ENCODE measurements at places on chromosomes 13 and 19.
A peak's percentile ranks its signal among the peaks of the same experiment; 100 is the strongest.

GRCh38 chr13:113638173-113638746 is 19.7 kb downstream of the ATP4B start:
- no peak for DNase-seq

- no peak for DNase-seq
Measured at GRCh38 chr19:43467730-43468129, 2.3 kb upstream of the LYPD3 start.

DNA sequence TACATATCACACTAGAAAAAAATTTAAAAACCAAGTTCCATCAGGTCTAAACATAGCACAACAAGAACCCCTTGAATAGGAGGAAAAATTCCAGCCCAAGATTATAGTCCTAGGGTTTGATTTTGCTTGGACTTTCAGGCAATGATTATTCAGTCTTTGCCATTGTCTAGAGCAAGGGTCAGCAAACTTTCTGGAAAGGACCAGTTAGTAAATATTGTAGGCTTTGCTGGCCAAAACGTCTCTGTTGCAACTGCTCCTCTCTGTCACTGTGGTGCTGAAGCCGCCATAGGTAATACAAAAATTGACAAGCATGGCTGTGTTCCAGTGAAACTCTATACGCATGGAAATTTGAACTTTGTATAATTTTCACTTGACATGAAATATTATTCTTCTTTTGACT is 95.5 kb upstream of the UBAC2 start:
- DNase-seq = no peak

DNA sequence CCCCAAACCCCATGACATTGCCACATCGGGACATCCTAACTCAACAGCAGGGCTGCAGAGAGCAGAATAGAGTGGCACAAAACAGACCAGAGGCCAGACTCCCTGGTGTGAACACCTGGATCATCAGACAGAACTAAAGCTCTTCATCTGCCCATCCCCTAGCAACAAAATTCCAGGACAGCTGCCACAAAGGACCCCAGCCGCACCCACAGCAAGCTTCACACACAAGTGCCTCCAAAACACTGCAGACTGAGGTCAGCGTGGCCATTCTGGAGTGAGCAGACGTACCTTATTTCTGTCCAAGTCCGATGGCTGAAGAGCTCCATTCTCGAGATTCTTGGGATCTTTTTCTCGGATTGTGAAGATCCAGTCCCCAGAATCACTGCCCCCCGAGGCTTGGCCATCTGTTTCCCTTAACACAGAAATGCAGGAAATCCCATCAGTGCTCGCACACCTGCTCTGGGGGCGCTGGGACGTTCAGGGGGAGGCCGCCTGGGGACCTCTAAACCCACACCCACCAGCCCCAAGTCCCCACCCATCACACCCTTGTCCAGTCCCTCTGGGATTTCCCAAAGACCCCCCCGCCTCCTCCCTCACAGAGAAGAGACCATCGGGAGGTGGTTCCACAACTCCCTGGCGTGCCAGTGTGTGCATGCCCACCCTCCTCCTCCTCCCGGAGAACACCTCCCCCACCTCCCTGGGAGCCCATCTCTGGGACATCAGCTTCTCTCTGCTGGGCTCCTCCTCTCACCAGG is 115.2 kb downstream of the STK24 start:
- no peak for DNase-seq

- DNase-seq = no peak
Measured at GRCh38 chr13:43088093-43088511, 64.7 kb downstream of the DNAJC15 start.

DNA sequence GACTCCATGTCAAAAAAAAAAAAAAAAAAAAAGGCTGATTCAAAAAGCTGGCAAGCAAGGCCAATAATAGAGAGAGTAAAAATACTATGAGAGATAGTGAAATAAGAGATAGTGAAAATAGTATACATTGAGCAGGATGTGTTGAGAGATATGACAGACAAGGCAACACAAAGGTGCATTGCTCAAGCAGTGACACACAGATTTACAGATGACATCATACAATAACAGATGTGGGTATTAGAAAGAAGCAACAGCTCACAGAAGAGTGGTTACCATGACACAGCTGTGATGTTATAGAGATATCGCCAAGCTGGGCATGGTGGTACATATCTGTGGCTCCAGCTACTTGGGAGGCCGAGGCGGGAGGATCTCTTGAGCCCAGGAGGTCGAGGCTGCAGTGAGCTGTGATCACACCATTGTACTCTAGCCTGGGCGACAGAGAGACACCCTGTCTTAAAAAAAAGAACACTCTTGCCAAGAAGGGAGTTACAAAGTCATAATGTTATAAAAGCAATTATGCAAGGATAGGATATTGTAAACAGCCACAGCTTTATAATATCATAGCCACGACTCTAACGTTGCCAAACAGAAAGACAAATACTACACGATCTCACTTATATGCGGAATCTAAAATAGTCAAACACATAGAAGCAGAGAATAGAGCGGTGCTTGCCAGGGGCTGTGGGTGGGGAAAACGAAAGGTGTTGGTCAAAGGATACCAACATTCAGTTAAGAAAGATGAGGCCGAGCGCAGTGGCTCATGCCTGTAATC is 10.3 kb downstream of the TNFSF9 start:
- DNase-seq = no peak

DNA sequence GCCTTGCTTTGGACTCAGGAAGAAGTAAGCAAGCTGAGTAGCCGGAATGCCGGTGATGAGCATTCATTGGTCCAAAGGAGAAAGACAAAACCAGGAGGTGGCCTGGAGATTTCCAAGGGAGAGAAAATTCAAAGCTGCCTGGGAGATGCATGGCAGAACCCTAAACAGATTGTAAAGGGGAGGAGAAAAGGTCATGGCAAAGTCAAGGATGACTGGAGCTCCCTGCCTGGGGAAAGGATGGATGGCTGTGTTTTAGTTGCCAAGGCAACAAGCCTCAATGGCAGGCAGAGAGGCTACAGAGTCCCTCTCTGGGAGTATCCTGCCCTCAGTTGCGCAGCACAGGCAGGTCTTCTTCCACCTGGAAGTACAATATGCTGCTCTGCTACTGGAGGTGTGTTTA is 134.0 kb downstream of the ENOX1 start:
- DNase-seq = no peak

DNA sequence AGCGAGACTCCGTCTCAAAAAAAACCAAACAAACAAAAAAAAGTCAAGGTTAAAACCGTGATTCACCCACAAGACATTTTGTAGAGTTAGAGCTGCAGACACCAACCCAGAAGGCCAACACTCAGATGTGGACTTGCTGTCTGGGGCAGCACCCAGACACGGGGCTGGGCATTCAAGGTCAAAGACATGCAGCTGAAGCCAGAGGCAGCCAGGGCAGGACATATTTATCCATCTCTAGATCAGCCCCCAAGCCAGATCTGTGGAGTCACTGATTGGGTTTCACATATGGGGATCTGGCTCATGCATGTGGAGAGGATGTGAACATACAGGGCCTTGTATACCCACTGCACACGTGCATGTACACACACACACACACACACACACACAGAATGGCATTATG is 3.6 kb downstream of the KLK15 start:
- DNase-seq = no peak

- no peak for DNase-seq
Measured at GRCh38 chr13:99688776-99689175, 187.5 kb downstream of the TM9SF2 start.

GRCh38 chr13:37303606-37304005 is 198.1 kb upstream of the CSNK1A1L start:
- no peak for DNase-seq

DNA sequence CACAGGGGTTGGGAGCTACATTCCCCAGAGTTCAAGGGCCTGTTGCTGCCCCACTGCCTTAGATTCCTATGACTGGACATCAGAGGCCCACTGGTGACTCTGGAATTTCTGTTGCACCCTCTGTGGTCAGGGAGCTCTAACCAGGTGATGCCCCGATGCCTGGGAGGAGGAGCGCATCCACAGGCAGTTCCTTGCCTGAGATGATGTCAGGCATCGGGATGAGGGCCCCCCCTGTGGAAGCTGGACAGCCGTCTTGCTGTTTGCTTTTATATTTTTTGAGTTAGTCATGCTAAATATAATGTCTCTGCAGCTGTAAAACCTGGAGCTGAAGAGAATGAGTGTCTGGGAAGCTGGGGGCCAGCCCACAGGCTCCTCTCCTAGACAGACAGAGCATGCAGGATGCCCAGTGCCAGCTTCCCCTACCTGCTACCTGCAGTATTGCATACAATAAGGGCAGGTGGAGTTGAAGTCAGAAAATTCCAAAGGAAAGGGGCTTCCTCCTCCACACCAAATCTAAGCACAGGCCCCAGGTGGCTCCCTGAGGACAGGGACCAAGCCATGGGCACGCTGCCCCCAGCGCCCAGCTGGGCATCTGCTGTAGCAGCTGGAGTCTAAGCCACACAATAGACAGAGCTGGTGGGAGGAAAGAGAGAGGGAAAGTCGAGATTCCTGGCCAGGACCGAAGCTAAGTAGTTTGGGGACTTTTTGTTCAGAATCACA is 16.2 kb downstream of the COL4A2 start:
- DNase-seq = no peak

GRCh38 chr13:75938811-75939560 is 302.9 kb downstream of the LMO7 start:
- DNase-seq = no peak

DNA sequence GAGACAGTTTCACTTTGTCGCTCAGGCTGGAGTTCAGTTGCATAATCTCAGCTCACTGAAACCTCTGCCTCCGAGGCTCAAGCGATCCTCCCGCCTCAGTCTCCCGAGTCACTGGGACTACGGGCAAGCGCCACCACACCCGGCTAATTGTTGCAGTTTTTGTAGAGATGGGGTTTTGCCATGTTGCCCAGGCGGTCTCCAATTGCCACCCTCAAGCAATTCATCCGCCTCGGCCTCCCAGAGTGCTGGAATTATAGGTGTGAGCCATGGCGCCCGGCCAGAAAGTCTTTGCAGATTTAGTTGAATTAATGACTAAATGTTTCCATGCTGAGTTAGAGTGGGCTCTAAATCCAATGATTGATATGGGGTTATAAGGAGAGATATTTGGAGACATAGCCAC is 4.5 kb upstream of the CADM4 start:
- DNase-seq = no peak

DNA sequence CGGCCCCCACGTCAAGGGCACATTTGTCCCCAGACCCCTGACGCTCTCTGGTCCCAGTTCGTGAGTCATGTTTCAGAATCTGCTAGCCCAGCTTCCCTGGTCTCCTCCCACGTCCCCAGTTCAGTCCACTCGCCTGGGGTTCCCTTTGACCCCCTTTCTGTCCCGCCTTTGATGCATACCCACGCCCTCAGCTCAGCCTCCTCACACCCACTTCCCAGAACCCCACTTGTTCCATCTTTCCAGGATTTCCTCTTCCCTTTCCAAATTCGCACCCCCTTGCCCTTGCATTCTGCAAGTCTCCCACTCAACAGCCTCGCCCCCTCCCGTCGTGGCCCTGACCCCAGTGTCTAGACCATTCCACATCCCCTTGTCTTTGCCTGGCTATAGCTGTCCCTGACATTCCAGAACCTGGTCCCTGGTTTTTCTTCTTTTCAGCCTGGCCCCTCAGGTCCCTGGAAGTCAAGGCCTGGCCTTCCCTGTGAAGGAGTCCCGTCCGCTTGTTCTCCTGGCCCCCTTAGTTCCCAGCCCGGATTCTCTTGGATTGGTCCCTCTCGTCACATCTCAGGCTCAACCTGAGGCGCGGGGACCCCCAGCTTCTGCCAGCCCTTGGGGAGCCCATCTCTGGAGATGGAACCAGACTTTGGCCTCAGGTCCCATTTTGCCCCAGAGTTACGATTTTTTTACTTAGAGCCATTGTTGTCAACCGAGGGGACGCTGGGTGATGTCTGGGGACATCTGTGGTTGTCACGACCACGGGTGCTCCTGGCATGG is 1.3 kb downstream of the NCLN start:
- no peak for DNase-seq

DNA sequence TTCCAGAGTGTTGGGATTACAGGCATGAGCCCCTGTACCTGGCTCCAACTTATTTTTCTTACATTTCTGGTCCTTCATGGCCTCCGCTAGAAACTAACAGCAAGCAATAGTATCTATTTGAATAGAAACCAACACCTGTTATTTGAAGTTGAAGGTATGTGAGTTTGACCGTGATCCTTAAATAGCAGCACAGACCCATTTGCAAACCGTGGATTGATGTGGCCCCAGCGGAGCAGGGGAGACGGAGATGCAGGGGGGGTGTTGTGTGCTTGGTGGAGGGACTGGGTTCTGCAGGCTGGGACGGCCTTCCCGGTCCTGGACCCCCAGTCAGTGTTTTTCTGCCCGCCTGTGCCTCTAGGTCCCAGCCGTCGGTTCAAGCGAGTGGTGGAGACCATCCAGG is 16.9 kb downstream of the TMEM150B start:
- DNase-seq = no peak

DNA sequence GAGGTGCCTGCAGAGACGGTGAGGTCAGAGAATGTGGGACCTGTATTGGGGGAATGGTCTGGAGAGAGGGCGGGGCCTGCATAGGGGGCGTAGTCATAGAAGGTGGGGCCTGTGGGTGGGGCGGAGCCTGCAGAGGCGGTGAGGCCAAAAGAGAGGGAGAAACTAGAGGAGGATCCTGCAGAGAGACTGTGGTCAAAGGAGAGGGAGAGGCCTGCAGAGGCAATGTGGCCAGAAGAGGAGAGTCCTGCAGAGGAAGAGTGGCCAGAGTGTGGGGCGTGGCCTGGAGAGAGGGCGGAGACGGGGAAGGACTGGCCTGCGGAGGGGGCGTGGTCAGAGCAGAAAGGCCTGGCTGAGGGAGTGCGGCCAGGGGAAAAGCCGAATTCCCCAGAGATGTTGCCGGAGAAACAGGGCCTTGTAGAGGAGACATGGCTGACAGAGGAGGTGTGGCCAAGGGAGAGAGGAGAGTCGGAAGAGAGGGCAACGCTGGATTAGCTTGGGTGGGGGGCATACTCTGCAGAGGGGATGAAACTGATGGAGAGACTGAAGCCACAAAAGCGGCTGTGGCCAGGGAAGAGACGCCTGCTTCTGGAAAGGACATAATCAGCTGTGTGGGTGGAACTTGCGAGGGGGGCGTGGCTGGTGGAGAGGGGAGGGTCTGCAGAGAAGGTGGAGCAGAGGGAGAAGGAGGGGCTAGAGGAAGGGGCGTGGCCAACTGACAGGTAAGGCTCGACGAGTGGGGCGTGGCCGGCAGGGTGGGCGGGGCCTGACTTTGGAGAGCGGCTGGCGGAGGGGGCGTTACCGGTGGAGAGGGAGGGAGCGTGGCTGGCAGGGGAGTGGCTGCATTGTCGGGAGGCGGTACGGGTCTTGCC is 2.5 kb downstream of the PRR36 start:
- peak; percentile 90 for DNase-seq

DNA sequence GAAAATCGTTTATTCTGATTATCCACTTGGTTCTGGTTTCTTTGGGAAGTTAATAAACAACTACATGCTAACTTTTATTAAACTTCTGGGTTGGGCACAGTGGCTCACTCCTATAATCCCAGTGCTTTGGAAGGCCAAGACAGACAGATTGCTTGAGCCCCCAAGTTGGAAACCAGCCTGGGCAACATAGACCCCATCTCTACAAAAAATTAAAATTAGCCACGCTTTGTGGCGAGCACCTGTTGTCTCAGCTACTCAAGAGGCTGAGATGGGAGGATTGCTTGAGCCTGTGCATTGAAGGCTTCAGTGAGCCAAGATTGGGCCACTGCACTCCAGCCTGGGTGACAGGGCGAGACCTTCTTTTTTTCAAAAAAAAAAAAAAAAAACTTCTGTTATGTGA is 21.7 kb downstream of the GPR180 start:
- no peak for DNase-seq

- no peak for DNase-seq
Measured at GRCh38 chr19:6739883-6740588, 556 bp downstream of the TRIP10 start.

GRCh38 chr19:7852851-7853769 is 21.1 kb downstream of the PRR36 start:
- DNase-seq = peak; percentile 42

GRCh38 chr19:10416083-10416379 is 4.3 kb upstream of the PDE4A start:
- no peak for DNase-seq

- no peak for DNase-seq
Measured at GRCh38 chr19:30519607-30520205, 147.5 kb downstream of the ZNF536 start.
